ENCODE measurements at places on chromosomes 4 and X.

DNA sequence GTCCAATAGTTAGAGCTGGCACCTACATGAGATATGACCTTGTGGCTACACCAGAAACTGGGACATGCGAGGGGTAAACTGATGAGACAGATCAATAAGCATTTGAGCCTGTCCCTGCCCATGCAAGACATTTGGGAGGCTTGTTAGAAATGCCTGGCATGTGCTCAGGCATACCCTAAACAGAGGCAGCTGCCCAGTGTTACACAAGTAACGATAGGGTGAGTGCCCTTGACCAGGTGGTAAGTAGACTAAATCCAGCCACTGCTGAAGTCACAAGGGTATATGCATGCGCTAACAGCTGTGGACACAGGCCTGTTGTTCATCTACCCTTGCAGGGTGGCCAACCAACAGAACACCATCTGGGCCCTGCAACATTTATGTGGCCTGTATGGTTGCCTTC is 56.1 kb upstream of the CCDC149 start:
- no peaks in the 10 kb centered on the region for H3K4me1 ChIP-seq
- no peak for DNase-seq
- H3K36me3 ChIP-seq: no peaks in the 10 kb centered on the region
- H3K27ac ChIP-seq: no peak overlapping the region
- H3K4me3 ChIP-seq: no peak overlapping the region

- no peak overlapping the region for H3K27ac ChIP-seq
- H3K4me1 ChIP-seq: no peaks in the 10 kb centered on the region
- no peak overlapping the region for H3K4me3 ChIP-seq
These were observed 15.0 kb downstream of the SORBS2 start for GRCh38 chr4:185797018-185797417.

DNA sequence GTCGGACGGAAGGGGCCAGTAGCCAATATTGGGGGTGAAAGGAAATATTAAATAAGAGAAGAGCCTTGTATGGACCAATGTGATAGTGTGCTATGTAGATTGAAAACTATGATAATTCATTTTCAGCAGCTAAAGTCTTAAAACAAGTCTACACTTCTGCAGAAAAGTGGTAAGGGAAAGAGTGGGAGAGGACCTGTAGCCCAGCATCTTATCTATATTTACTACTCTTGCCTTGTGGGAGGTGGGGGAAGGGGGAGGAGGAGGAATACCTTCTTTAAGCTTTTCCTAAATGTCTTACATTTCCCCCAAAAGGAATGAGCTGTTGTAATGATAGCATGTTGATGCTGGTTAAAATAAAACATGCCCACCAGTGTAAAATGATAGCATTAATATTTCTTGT is 220.0 kb upstream of the SPRY1 start:
- H3K4me1 ChIP-seq: no peaks in the 10 kb centered on the region
- no peak overlapping the region for H3K27ac ChIP-seq
- no peak overlapping the region for H3K4me3 ChIP-seq
- DNase-seq: no peak
- no peaks in the 10 kb centered on the region for H3K27me3 ChIP-seq
- peaks cover 6% of the 10 kb centered on the region for H3K36me3 ChIP-seq

DNA sequence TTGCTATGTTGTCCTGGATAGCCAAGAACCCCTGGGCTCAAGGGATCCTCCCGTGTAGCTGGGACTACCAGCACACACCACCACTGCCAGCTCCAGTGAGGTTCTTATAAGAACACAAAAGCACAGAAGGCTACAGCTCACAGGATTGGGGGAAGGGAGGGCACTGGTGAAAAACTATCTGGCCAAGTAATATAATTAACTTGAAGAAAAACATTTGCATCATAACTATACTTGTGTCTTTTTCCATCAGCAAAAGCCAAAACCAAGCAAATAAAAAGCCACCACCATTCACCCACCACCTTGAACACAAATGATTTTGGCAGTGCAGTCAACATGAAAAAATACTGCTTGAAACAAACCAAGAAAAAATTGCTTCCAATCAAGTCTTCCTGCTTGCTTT is 188.2 kb downstream of the MAML3 start:
- H3K4me3 ChIP-seq: no peak overlapping the region
- no peak overlapping the region for H3K27ac ChIP-seq
- H3K27me3 ChIP-seq: peaks cover 4% of the 10 kb centered on the region
- no peak for DNase-seq
- H3K36me3 ChIP-seq: peaks cover 2% of the 10 kb centered on the region

DNA sequence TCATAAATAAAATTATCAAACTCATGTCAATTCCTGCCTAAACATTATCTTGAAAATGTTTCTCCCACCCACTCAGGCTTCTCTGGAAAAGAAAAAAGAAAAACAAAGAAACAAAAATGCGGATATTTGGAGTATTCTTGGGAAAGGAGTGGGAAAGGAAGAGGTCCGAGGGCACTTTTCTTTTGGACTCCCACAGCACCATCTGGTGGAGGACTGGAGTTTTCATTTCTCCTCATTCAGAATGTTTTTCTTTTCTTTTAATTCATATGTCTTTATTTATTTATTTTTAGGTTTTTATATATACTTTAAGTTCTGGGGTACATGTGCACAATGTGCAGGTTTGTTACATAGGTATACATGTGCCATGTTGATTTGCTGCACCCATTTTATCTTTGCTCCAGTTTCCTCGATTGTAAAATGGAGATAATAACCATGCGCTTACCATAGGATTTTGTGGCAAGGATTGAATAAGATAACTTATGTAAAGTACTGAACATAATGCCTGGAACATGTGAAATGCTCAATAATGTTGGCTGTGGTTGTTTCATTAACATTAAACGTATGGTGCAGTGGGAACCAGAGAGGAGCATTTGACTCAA is 8.0 kb upstream of the KCNE5 start:
- H3K27ac ChIP-seq: no peak overlapping the region
- no peaks in the 10 kb centered on the region for H3K27me3 ChIP-seq
- H3K4me3 ChIP-seq: no peak overlapping the region
- H3K36me3 ChIP-seq: no peaks in the 10 kb centered on the region
- no peaks in the 10 kb centered on the region for H3K4me1 ChIP-seq

DNA sequence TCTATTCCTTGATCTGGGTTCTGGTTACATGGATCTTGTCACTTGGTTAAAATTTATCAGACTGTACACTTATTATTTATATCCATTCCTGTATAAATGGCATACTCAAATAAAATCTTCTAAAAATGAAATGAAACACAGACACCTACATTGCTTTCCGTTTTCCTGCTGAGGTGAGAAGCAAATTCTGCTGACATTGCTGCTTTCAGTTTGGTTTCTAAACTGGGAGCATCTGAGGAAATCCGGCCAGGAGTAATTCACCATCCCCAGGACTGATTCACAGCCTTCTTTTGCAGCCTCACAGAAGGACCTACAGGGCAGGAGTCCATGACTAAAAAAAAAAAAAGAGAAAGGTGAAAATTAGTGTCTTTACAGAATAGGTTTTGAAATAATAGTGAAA is 93.6 kb downstream of the CORIN start:
- H3K36me3 ChIP-seq: no peaks in the 10 kb centered on the region
- H3K4me3 ChIP-seq: no peak overlapping the region
- peaks cover 6% of the 10 kb centered on the region for H3K27me3 ChIP-seq
- no peaks in the 10 kb centered on the region for H3K4me1 ChIP-seq

- no peaks in the 10 kb centered on the region for H3K36me3 ChIP-seq
- H3K4me3 ChIP-seq: no peak overlapping the region
- no peaks in the 10 kb centered on the region for H3K4me1 ChIP-seq
- H3K27ac ChIP-seq: no peak overlapping the region
- no peaks in the 10 kb centered on the region for H3K27me3 ChIP-seq
These were observed 61.1 kb downstream of the IQCM start for GRCh38 chr4:149754526-149754925.

DNA sequence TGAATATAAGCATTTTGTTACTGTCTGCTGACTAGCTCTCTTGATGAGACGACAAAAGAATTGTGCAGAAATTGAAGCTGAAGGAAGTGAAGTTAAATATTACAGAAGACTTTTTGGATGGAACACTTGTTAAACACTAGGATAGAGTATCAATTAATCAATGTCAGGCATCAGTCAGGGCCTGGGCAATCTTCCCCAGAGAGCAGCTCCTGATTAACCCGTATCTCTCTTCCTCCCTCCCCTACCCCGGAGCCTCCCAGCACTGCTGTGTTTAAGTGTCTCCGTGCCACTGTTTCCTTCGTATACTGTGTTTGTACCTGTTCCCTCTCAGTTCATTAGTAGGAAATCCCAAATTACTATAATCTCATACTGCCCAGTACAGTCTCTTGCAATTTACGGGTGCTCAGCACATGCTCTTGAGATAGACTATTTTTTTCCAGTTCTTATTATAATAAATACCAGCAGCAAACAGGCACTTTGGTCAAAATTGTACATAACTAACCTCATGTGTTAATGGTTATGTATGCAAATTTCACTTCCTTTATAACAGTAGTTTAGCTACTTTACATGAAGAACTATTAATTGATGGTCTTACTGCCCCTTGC is 765.7 kb upstream of the FTHL17 start:
- no peaks in the 10 kb centered on the region for H3K36me3 ChIP-seq
- no peak overlapping the region for H3K4me3 ChIP-seq
- no peaks in the 10 kb centered on the region for H3K4me1 ChIP-seq
- H3K27me3 ChIP-seq: no peaks in the 10 kb centered on the region

- H3K27ac ChIP-seq: no peak overlapping the region
- H3K27me3 ChIP-seq: no peaks in the 10 kb centered on the region
- no peak for DNase-seq
- H3K36me3 ChIP-seq: no peaks in the 10 kb centered on the region
- peaks cover 4% of the 10 kb centered on the region for H3K4me1 ChIP-seq
These were observed 62.7 kb upstream of the USP9X start for GRCh38 chrX:41022566-41022965.

DNA sequence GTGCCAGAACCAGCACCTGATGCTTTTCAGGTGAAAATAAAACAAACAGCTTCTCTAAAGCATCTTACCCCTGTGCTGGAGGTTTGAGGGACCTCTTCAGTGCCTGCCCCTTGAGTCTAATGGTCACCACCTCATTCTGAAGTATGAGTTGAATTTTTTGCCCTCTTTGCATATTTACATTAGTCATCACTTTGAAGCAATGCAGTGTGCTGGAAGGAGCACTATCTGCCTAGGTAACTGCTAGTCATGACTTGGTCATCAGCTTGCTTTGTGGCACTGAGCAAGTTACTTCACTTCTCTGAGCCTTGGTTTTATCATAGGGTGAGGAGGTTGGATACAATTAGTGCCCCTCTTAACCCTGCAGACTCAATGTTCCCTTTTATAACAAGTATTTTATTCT is 44.9 kb downstream of the SPATA18 start:
- H3K4me1 ChIP-seq: no peaks in the 10 kb centered on the region
- H3K27ac ChIP-seq: no peak overlapping the region
- H3K27me3 ChIP-seq: peaks cover 8% of the 10 kb centered on the region
- H3K4me3 ChIP-seq: no peak overlapping the region

GRCh38 chr4:54155936-54156335 is 56.0 kb downstream of the GSX2 start:
- peaks cover 2% of the 10 kb centered on the region for H3K27me3 ChIP-seq
- no peak overlapping the region for H3K27ac ChIP-seq

DNA sequence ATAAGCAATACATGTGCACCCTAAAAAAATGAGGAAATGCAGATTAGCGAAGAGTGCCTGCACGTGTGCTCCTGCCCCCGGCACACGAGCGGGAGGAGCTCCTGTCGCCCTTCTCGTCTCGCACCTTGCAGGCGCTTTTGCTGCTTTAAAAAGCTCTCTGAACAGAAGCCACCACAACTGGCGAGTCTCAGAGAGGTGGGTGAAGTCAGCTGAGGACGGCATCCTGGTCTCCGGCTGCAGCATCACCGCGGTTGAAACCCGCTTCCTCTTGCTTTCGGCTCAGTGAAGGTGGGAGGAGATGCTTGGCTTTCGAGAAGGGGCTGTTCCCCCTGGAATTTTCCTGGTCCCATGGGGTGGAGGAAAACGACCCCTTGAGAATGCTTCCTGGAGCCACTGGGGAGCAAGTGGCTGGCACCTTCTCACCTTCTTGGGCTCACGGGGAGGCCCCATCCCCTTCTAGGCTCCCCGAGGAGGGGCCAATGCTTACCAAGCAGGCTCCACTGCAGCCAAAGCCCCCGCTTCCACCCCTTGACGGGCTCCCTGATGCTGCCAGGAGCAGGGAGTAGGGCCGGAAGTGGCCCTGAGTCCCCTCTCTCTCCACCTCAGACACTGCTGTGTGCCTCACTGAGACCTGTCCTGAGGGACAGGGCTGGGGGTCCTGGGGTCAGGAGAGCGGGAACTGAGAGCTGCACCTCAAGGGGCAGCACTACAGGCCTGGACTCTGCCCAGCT is 29.2 kb upstream of the MXD4 start:
- H3K27me3 ChIP-seq: no peaks in the 10 kb centered on the region
- peak; percentile 64 for DNase-seq
- no peaks in the 10 kb centered on the region for H3K36me3 ChIP-seq
- peaks cover 34% of the 10 kb centered on the region for H3K4me1 ChIP-seq

DNA sequence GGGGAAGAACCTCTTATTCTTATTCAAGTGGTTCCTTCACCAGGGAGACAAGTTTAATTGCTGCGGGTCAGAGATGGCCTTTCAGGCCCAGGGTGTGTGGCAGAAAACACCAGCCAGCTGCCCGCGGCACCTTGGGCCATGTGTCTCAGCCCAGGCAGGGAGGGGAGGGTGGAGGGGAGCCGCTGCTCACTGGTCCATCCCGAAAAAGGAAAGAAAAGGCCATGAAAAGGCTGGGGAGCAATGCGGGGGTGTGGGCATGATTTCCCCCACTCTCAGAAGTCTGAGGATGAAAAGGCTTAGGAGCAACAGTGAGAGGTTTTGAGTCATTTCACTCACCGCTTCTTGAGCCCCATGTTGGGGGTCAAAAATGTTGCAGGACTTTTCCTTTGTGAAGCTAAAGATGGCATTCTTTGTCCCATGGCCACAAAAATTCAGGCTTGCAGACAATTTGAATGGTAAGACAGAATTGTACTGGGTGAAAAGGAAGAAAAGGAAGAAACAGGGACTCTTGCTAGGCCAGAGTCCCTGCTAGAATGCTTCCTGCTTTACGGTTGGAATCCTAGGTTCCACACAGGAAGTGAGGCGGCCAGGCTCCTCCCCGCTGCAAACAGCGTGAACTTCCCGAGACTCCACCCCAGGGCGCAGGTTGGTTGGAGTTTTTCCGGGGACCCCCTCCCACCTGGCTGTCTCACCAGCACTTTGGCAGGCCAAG is 17.4 kb upstream of the FAM47E start:
- H3K4me3 ChIP-seq: no peak overlapping the region
- no peak for DNase-seq
- no peak overlapping the region for H3K27ac ChIP-seq
- H3K36me3 ChIP-seq: peaks cover 1% of the 10 kb centered on the region
- H3K4me1 ChIP-seq: no peaks in the 10 kb centered on the region
- H3K27me3 ChIP-seq: no peaks in the 10 kb centered on the region

GRCh38 chr4:122687531-122688061 is 44.9 kb upstream of the BBS12 start:
- no peak for DNase-seq
- peaks cover 34% of the 10 kb centered on the region for H3K4me1 ChIP-seq
- H3K4me3 ChIP-seq: no peak overlapping the region
- H3K36me3 ChIP-seq: no peaks in the 10 kb centered on the region
- peaks cover 8% of the 10 kb centered on the region for H3K27me3 ChIP-seq

GRCh38 chr4:100075486-100076270 is 114.6 kb downstream of the DDIT4L start:
- peaks cover 14% of the 10 kb centered on the region for H3K4me1 ChIP-seq
- DNase-seq: no peak
- H3K36me3 ChIP-seq: no peaks in the 10 kb centered on the region
- H3K4me3 ChIP-seq: no peak overlapping the region
- no peak overlapping the region for H3K27ac ChIP-seq

Data from activated naive CD8-positive, alpha-beta T cell treated with anti-CD3 and anti-CD28 coated beads, Interleukin-2, amount 50 U/mL, for 24 hours (primary cell).